ENCODE measurements at places on chromosomes 3 and 15.

DNA sequence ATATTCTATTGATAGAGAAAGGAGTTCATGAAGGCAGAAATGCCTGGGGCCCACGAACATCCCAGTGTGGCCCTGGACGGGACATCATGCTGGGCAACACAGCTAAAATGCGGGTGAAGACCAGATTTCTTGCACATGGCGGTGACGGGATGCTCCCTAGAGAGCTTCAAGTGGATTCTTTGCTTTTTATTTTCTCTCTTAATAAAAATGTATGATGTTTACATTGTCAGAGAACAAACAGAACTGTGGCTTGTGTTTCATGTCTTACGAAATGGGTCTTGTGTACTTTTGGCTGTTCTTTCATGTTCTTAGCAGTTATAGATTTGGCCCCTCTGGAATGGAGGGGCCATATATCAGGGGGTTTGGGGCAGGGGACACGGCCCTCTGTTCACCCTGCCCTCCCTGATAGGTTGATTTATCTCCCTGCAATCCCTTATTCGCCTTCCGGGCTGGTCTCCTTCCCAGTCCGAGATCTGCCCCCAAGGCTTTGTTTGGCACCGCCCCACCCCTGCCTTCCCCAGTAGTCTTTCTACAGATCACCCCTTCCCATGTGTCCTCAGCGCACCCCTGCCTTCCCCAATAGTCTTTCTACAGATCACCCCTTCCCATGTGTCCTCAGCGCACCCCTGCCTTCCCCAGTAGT, 68.7 kb upstream of the CGNL1 start:
- DNase-seq, result no peak

DNA sequence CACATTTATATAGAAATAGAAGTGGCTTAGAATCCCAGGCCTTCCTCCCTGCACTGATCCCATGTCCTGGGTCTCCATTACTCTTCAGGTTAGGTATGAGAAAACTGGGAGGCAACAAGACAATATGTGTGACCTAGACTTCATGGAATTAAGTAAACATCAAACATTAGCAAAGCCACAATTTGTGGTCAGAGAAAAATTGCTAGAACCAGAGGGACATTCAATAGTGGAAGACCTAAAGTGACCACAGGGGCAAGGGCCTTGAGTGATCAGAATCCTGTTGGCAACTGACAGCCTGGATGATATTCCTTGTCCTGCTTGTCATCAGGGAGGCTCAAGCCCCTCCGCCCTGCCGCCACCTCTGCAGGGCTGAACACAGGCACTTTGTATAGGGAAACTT, 322.8 kb upstream of the CTNNB1 start:
- no peak for DNase-seq

- DNase-seq, result no peak
Observed at GRCh38 chr3:36366308-36366707, 14.0 kb upstream of the STAC start.

GRCh38 chr3:55091381-55092225, 163.7 kb upstream of the LRTM1 start:
- no peak for DNase-seq

Measured in GM12892 (cell line).